Epithelial cell of esophagus (primary cell): ENCODE measurements at places on chromosomes 3 and 15.
A peak's percentile ranks its signal among the peaks of the same experiment; 100 is the strongest.

DNA sequence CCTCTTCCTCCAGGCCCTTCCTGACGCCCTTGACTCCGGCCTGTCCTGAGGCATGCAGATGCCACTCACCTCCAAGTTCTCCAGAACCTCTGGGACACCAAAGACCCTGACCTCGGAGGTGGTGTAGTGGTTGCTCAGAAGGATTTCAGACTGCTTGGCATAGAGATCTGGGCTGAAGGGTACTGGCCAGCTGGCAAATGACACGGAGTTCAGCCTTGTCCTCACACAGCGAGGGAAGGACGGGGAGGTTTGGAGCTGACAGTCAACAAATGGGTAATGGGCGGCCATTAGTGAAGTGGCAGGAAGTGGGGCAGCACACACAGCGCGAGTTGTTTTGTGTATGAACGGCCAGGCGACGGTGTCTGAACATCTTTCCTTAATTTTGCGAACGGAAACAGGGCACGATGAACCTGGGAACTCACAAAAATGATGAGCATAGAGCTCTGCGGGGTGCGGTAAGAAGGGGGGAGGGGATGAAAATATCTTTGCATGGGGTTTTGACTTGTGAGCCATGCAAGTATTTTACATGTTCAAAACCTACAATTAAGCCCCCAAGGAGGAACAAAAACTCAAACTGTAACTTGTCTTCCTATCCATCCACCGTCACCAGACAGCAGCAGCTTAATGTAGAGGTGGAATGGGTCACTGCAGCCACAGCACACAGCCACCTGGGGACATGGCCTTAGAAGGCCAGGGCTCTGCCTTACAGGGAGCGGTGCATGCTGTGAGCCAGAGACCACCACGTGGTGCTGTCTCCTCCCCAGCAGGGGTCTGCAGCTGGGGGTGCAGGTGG, 43.6 kb upstream of the RPL32 start:
- DNase-seq: no peak

DNA sequence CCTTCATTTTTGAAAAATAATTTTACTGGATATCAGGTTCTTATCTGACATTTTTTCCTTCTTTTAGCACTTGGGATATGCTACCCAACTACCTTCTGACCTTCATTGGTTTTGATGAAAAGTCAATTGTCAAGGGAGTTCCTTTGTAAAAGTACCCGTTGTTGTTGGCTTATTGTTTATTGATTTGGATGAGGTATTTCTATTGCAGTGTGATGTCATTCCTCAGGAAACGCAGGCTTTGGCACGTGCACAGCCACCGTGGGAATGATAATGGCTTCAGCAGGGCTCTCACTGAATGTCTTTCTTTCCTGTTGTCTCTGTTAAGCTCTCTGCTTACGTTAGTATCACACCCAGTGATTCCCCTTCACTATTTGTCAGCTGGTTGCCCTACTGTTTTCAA, 944.6 kb downstream of the CADM2 start:
- no peak for DNase-seq

GRCh38 chr3:57391767-57392166, 99.3 kb upstream of the ASB14 start:
- no peak for DNase-seq

DNA sequence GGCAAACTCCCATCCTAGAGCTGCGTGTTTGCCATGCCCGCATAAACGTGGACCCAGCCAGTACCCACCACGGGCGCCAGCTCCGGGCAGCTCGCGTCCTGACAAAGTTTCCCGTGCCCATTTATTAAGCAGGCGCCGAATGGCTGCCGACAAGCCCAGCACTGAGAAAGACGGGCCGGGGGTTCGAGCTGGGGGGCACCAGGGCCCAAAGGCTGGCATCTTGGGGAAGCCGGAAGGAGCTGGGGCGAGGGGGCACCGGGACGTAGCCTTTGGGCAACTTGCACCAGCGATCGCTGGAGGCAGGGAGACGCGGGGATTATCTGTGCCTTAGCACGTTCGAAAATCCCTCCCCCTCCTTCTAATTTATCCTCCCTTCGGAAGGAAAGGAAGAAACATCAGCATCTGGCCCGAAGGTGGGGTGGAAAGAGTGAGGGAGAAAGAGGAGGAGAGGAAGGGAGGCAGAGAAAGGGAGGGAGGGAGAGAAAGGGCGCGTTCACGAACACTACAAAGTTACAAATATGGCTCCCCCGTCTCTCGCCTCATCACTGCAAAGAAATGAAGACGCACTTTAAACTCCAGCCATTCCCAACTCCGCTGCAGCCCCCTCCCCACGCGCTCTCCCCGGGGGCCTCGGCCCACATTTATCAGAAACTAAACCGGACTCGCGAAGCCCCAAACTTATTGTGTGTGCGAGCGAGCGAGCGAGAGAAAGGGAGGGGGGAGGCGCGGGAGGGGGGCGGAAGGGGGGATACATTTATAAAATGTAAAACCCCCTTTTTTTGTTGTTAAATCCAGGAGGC, 1.0 kb downstream of the ANP32A start:
- DNase-seq: peak; percentile 50

GRCh38 chr15:77650265-77650664, 17.6 kb upstream of the LINGO1 start:
- DNase-seq: no peak

GRCh38 chr3:78427303-78427702, 1340.5 kb downstream of the ROBO1 start:
- no peak for DNase-seq

DNA sequence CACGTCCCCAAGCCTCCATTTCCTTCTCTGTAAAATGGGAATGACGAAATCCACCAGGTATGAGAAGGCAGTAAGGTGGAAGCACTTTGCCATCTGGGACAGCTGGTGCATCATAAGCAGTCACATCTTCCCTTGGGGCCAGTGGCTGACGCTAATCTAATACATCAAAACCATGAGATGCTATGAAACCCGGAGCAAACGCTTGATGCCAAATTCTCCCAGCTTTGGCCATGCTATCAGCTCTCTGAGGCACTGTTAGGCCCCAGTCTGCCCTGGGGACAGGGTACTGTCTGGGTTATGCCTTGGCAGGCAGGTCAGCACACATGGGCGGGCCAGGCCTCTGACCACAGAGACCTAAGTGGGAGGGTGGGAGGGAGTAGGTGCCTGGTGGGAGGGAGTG, 66.1 kb downstream of the ADAMTS17 start:
- no peak for DNase-seq

GRCh38 chr3:81339040-81339845, 422.2 kb downstream of the GBE1 start:
- peak; percentile 69 for DNase-seq

DNA sequence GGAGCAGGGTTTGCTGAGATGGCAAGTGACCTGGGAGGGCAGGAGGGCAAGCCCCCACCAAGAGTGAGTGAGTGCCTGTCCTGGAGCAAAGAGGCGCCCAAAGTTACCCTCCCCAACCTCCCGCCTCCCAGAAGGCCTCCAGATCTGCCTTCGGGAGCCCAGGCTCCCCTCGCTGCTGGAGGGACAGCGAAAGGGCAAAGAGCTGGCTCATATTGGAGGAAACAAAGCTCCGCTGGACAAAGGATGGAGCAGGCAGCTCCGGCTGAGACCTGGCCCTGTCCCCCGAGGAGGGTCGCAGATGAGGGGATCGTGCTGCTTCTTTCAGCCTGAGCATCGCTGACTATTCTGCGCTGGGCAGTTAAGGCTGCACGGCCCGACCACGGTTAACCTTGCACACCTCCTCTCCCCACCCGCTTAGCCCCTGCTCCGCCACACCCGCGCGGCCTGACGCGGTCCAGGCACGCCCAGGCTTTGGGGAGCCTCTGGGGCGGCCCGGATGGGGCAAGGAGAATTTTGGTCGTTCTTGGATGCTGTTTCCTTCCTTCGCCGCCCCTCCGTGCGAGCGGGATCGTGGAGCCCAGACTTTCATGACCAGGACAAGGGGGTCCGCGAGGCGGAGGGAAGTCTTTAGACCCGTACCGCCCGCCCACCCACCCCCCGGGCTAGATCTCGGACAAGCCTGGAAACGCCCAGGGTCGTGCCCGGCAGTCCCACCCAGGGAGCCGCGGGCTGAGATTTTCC, 651 bp downstream of the PLCD1 start:
- no peak for DNase-seq
